ENCODE measurements at places on chromosomes 5 and 9.

GRCh38 chr9:127457191-127457878 is 6.0 kb downstream of the LRSAM1 start:
- no peak for DNase-seq

- DNase-seq: peak; percentile 92
These were observed 542 bp upstream of the TRIM52 start for GRCh38 chr5:181261320-181262049.

GRCh38 chr9:4131946-4132345 is 167.9 kb downstream of the GLIS3 start:
- DNase-seq: no peak

GRCh38 chr5:53438486-53439472 is 41.6 kb upstream of the FST start:
- no peak for DNase-seq
